ENCODE measurements at places on chromosomes 7 and 10.

DNA sequence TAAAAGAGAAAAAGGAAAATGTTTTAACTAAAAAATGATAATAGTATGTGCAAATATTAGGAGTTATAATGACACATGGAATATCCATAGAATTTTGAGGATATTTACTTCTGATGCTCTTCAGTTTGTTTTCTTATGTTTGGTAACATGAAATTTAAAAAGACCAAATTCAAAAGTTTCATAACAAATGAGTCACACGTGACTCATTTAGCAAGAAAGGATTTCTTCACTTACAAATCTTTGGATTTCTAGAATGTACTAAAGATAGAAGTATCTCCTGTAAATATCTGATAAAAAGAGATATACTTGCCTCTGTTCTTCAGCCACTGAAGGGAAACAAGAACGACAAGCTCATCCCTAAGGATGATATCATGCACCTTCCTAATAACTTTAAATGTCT lies 774.5 kb upstream of the LRRTM3 start:
- DNase-seq, result no peak

DNA sequence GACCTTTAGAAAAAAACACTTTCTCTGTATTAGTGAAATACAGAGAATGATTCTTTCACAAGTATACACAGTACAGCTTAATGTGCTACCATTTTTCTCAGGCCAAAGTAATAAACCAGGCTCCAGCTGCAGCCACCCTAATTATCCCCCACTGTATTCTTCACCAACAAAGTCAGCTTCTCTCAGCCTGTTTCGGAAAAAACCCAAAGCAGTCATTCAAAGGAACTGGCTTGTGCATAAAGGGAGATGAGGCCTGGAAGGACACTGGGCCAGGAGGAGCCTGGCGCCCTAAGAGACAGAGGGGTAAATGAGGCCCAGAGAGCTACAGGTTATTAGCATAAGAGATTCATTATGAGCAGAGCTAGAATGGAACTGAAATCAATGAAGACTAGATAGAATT lies 9.2 kb downstream of the USP54 start:
- no peak for DNase-seq

- no peak for DNase-seq
Measured at GRCh38 chr10:33547976-33548375, 213.5 kb upstream of the NRP1 start.

GRCh38 chr7:139720705-139721231 lies 57.0 kb downstream of the HIPK2 start:
- DNase-seq, result no peak

GRCh38 chr7:156497776-156498509 lies 142.6 kb upstream of the RNF32 start:
- DNase-seq, result no peak

DNA sequence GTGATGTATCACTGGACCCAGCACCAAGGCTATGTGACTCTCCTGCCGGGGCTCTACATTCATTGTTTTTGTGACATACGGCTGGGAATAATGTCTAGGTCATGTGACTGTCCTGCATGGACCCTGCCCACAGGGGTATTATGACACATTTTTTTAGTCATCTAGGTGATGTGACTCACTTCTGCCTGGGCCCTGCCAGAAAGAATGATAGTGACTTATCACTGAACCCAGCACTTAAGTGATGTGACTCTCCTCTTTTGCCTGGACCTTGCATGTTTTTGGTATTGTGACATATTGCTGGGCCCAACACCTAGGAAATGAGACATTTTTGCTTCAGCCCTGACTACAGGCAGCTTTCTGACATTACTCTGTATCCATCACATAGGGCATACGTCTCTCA lies 51.1 kb upstream of the ZNF107 start:
- no peak for DNase-seq

DNA sequence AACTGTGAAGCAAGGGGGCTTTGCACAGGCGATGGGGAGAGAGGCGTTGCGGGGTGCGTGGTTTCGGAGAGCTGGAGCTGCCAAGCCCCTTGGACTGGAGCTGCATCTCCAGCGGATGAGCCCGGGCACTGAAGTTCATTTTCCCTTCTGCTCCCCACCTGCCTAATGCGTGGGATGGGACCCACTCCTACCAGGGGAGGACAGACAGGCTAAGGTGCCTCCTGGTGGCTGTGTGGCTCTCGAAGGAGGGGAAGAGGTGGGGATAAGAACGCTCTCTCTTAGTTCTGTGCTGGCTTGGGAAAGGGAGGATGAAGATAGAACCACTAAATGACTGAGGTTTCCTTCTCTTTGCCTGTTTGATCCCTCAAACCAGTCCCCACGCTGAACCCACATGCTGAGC lies 177.6 kb upstream of the PITRM1 start:
- no peak for DNase-seq

- DNase-seq, result no peak
Measured at GRCh38 chr10:12241810-12242529, 46.0 kb downstream of the CDC123 start.

GRCh38 chr10:132192991-132193665 lies 6.4 kb downstream of the DPYSL4 start:
- DNase-seq, result no peak

DNA sequence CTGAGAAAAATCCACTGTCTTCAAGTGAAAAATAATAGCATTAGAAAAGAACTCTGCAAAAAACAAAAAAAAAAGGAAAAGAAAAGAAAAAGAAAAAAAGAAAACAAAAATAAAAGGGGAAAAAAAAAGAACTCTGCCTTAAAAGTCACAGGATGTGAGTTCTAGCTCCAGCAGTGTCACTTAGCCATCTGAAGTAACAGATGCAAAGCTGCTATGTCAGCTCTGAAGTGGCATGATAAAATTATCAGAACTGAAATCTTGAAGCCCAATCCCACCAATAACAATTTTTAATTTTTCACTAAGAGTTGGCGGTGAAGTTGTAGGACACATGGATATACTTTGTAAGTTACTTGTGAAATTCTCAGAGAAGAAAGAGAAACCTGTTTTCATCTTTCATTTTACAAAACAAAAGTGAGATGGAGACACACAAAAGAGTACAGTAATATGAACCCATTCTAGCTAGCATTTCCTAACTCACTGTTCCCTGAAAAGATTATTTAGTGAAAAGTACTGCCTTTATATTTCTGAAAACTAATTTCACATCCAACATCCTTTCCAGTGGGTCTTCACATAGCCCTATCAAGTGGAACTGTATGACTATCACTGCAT lies 103.5 kb downstream of the ELAPOR2 start:
- DNase-seq, result no peak

GRCh38 chr10:29648983-29649268 lies 14.2 kb upstream of the SVIL start:
- DNase-seq, result no peak

GRCh38 chr7:105448181-105448580 lies 59.5 kb upstream of the SRPK2 start:
- DNase-seq, result no peak

- no peak for DNase-seq
Measured at GRCh38 chr7:27709137-27710075, 30.6 kb upstream of the TAX1BP1 start.

- DNase-seq, result no peak
Measured at GRCh38 chr10:34717429-34717828, 97.7 kb downstream of the PARD3 start.

- DNase-seq, result no peak
Measured at GRCh38 chr10:10956681-10957542, 60.8 kb upstream of the CELF2 start.

- no peak for DNase-seq
Measured at GRCh38 chr7:81081616-81082015, 162.8 kb upstream of the SEMA3C start.

DNA sequence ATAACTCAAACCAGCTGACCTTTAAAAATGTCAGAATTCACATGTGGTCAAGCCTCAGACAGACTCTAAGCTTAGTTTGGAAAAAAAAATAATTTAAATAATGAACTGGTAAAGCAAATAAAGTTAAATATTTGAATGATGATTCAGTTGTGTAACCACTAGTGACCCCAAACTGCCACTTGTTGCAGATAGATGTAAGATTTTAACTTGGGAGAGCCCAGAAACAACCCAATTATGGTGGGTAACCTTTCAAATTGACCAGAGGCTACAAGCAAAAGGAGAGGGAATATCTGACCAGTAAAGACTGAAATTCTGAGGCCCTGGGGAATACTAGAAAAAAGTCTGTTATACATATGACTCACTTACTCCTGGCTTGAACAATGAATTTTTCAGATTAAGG lies 268.1 kb downstream of the HPSE2 start:
- no peak for DNase-seq

DNA sequence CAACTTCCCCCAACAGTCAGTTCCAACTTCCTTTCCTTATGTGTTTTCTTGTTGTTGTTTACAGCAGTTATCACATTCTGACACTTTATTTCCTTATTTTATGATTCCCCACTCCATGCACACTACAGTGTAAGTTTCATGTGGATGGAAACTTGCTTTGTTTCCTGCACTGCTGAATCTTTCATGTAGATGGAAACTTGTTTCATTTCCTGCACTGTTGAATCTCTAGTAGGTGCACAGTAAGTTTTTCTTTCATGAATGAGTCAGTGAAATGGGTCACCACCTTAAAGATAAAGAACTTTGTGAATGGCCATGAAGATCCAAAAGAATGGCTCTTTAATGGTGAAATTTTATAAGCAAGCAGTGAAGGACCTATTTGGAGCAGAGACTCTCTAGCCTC lies 61.4 kb downstream of the SHOC2 start:
- DNase-seq, result no peak

- no peak for DNase-seq
Measured at GRCh38 chr10:130105724-130106123, 4.9 kb downstream of the C10orf143 start.

DNA sequence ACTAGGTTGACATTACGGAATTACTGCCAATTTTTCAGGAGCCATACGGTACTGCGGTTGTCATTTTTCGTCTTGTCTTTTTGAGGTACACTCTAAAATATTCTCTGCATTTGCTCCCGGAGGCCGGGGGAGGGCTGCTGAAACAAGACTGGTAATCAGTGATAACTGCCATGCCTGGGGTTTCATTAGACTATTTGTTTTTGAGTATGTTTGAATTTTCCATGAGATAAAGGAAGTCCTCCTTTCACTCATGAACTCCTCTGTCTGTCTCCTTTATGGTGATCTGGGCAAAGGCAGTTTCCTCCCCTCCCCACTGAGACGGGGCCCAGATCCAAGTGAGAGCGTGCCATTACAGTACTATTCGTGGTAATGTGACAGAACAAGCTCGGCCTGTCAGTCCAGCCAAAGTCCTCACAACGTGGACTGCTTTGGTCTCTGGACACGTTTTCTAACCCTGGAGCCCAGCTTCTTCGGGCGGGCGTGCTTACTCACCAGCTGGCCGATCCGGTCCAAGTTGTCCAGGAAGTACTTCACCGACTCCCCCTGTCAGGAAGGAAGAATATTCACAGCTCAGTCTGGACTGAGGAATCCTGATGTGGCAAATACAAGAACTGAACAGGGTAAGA lies 45.1 kb downstream of the AMZ1 start:
- no peak for DNase-seq

DNA sequence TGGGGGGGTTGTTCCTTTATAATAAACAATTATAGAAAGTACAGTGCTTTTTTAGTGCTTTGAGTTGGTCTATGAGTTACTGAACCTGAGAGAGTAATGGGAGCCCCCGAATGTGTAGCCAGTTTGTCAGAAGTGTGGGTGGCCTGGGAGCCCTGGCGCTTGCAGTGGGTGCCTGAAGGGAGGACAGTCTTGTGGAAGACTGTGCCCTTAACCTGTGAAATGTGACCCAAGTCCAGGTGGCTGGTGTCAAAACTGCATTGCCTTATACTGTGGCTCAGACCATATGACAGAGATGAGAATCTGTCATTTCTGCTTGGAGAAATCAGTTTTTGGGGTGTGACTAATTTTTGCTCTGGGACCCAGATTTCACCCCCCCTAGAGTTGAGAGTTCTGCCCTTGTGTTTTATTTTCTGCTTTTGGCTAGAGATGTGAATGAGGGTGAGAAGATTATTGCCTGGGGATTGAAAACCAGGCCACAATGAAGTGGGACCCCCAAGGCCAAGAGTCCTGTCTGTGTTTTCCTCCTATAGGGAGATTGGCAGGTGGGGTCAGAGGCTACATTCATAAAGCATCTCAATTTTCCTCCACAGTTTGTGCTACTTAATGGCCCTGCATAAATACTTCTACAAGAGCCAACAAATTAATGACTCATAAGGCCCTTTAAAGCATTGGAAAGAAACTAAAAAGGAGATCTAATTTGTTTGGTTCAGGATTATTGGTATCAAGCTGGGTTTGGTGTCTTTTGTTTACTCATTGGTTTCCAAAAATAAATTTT lies 24.1 kb upstream of the CARD11 start:
- no peak for DNase-seq

DNA sequence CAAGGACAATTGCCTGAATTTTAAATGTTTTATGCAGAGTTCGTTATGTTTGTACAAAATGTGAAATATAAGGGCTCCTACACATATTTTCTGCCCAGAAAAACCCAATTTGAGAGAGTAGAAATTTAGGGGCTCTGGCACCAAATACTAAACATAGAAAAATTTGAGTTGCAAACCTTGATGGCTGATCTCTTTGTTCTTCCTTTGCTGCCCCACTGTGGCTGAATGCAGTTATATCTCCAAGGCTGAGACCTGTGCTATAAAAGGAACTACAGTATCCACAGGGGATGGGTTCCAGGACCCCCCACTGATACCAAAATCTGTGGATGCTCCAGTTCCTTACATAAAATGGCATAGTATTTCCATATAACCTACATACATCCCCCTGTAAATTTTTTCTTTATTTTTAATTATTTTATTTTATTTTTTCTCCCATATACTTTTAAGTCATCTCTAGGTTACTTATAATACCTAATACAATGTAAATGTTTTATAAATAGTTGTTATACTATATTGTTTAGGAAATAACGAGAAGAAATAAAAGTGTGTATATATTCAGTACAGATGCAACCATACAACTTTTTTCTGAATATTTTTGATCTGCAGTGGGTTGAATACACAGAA lies 22.5 kb downstream of the CFAP43 start:
- peak; percentile 22 for DNase-seq

DNA sequence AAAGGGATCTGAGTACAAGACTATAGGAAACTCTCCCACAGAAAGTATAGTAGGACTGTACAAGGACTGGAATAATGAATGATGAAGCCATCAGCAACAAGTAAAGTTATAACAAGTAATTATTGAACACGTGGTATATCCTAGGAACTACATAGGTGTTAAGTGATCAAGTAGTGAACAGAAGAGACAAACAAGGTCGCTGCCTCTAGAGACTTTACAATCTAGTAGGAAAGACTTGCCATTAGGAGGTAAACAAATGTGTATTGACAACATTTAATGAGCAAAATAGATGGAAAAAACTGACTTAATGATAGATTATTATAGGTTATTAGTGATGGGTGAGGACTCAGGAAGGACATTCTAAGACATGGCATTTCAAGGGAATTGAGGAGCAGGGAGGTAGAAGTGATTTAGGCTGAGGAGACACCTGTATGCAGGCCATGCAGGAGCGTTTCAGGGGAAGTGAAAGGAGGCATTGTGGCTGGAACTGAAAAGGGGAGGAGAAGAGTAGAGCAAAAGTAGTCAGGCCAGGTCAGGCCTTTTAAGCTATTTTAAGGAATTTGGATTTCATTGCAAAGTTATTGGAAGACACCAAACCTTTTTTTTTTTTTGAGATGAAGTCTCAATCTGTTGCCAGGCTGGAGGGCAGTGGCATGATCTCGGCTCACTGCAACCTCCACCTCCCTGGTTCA lies 8.5 kb upstream of the GLCCI1 start:
- DNase-seq, result no peak
